ENCODE measurements at places on chromosomes 1 and 21.

- no peak for DNase-seq
These were observed 4.2 kb downstream of the OR2T1 start for GRCh38 chr1:248406721-248407692.

DNA sequence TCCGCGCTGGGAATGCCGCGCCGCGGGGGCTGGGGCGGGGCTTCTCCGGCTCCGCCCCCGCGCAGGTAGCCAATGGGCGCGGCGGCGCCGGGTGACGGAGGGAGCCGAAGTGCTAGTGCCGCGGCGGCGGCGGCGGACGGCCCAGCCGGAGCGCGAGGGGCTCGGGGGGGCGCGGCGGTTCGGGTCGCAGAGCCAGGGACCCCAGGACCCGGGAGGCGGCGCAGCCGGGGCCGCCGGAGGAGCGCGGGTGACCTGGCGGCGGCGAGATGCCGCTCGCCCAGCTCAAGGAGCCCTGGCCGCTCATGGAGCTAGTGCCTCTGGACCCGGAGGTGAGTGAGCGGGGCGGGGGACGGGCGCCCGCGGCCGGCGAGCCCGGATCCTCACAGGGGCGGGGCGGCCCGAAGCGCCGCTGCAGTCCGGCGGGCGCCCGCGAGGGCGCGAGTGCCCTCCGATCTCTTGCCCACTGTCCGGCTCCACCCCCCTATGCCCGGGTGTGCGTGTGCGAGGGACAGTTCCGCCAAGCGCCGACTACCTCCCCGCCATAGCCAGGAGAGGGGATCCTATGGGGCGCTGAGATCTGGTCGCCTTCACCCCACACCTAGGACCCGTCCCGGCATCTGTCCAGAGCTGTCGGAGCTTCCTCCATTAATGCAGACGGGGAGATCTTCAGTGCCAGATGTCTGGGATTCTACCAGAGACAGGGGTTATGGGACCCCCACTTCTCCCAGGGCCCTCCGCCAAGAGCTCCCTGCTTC is at the start of gene RPS6KA1:
Gene RPS6KA1, plus strand, starts transcription at position 107 of the 755 bp plus-strand sequence. Its CDS starts 160 bp downstream, at position 267.
- DNase-seq: no peak

GRCh38 chr1:229377429-229377828 is 34.6 kb upstream of the CCSAP start:
- no peak for DNase-seq

GRCh38 chr1:154157520-154158306 is 2.8 kb upstream of the NUP210L start:
- DNase-seq: no peak

DNA sequence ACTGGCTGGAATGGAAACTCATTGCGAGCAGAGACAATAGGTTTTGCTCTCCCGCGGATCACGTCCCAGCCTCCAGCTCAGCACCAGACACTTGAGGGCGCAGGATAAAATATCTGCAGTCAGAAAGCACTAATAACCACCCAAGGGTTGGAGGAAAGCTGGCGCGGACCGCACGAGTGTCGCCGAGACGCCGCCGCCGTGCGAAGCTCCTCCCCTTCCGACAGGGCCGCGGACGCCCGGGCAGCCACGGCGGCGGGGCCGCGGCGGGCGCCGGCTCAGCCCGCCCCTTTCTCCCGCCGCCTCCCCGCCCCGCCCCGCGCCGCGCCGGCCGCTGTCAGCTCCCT is at the start of gene CMPK1:
Gene CMPK1, plus strand, starts transcription at position 213 of the 344 bp plus-strand sequence. CDS start 156 bp downstream, outside the sequence.
- DNase-seq: peak; percentile 52

DNA sequence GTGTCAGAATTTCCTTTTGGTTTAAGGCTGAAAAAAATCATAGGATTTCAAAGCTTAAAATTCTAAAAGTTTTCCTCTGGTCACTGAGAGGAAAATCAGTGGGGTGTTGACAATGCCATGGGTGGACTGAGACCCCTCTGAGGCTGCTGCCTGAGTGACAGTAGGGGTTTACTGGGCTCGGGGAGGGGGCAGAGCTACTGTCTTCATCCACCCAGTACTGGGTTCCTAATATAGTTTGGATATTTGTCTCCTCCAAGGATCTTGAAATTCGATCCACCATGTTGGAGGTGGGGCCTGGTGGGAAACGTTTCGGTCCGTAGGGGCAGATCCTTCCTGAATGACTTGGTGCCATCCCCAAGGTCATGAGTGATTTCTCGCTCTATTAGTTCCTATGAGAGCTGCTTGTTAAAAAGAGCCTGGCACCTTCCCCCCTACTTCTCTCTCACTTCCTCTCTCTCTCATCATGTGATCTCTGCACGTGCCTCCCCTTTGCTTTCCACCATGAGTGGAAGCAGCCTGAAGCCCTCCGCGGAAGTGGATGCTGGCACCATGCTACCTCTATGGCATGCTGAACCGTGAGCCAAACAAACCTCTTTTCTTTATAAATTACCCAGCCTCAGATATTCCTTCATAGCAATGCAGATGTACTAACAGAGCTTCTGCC is 72.3 kb downstream of the MAP10 start:
- no peak for DNase-seq

DNA sequence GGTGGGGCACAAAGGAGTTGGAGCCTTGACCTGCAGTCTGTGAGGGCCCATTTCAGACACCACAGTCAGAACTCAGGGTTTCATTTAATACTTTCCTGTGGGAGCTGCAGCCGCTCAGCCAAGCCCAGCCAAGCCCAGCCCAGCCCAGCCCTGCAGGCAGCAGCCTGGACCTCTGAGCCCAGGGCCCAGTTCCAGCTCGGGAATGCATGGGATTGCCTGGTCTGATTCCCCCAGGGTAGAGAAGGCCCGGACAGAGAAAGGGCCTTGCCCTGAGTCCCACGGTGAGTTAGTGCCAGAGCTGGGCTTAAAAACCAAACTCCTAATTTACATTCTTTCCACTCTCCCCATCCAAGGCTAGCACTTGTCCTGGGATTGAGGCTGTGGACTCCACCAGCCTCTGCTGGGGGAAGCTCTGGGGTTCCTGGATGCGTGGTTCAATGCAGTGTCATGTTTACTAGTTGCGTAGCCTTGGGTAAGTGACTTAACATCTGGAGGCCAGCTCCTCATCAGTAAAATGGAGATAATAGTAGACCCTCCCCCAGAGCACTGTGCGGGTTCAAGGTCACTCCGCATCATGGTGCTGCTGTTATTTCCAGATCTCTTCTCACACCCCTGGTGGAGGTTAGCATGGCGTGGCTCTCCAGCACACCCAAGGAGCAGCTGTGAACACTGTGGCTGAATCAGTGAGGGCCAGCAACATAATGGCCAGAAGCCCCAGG is 29.2 kb upstream of the PKP1 start:
- no peak for DNase-seq

- DNase-seq: no peak
These were observed 1.3 kb upstream of the TRABD2B start for GRCh38 chr1:47998396-47998990.
